ENCODE measurements at places on chromosomes 5 and 9. TPM values are rescaled to one million over a fixed set of nuclear protein-coding genes. Genes with fewer than 3 reads are reported as not detected.

The PAPPA gene
- total RNA-seq = 0.33 TPM

DNA sequence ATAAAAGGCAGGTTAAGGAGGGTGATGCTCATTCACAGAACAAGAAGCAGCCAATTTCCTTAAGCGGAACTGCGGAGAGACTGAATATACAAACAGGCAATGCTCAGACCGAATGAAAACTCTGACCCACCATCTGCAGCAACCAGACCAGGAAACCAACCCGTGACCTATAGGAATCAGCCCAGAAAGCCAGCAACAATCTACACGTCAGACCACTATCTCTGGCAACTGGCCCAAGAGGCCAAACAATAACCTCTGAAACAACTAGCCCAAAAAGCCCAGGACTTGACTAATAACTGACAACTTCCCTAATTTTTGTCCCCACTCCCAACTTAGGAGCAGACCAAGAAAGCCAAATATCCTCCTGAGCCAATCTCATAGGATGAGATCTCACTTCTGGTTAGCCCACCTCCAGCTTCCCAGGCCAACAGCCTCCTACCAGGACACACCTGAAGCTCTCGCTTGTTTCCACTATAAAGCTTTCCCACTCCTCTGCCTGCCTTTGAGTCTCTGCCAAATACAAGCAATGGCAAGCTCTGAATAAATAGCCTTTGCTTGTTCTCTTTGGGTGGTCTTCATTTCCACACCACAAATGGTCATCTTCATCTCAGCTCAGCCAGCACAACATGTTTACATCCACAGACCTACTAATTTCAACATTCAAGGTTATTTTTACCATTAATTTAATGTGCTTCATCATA lies 168.5 kb downstream of the HSD17B3 start:
- H3K4me1 ChIP-seq = peaks cover 3% of the 10 kb centered on the region
- H3K27me3 ChIP-seq = peaks cover 34% of the 10 kb centered on the region
- DNase-seq = no peak

- no peaks in the 10 kb centered on the region for H3K36me3 ChIP-seq
- no peak overlapping the region for H3K4me3 ChIP-seq
- no peaks in the 10 kb centered on the region for H3K27me3 ChIP-seq
- H3K27ac ChIP-seq = no peak overlapping the region
- H3K4me1 ChIP-seq = no peaks in the 10 kb centered on the region
Measured at GRCh38 chr5:160001457-160001856, 7.5 kb upstream of the TTC1 start.

- no peak for DNase-seq
- no peak overlapping the region for H3K4me3 ChIP-seq
- no peaks in the 10 kb centered on the region for H3K4me1 ChIP-seq
- no peaks in the 10 kb centered on the region for H3K36me3 ChIP-seq
- no peaks in the 10 kb centered on the region for H3K27me3 ChIP-seq
Measured at GRCh38 chr5:119746984-119747383, 117.6 kb downstream of the FAM170A start.

- H3K36me3 ChIP-seq = no peaks in the 10 kb centered on the region
- peak overlapping the region; percentile 56 for H3K27ac ChIP-seq
- H3K27me3 ChIP-seq = no peaks in the 10 kb centered on the region
- no peak overlapping the region for H3K4me3 ChIP-seq
- H3K4me1 ChIP-seq = peaks cover 8% of the 10 kb centered on the region
Measured at GRCh38 chr9:137313956-137314560, 12.0 kb upstream of the NRARP start.

- H3K27ac ChIP-seq = no peak overlapping the region
- no peak for DNase-seq
- no peaks in the 10 kb centered on the region for H3K4me1 ChIP-seq
Measured at GRCh38 chr9:23830929-23831730, 5.1 kb upstream of the ELAVL2 start.

The PCDHB9 gene
- 8.0 TPM for total RNA-seq

- H3K27me3 ChIP-seq = no peaks in the 10 kb centered on the region
- H3K27ac ChIP-seq = peak within 1 kb of the TSS; percentile 81
- DNase-seq = peak; percentile 38
- peak within 1 kb of the TSS; percentile 80 for H3K4me3 ChIP-seq
- H3K36me3 ChIP-seq = no peaks in the 10 kb centered on the region
- H3K4me1 ChIP-seq = peaks cover 65% of the 10 kb centered on the region
Measured at GRCh38 chr9:69173891-69174615, at the start of gene TJP2. TSS of gene TJP2 (plus strand) at chr9:69174277. CDS start at chr9:69174373, 96 bp downstream.

The PARP8 gene
- 26.7 TPM for total RNA-seq

The ABHD17B gene
- 38.3 TPM for total RNA-seq

- H3K4me1 ChIP-seq = no peaks in the 10 kb centered on the region
- H3K27me3 ChIP-seq = peaks cover 69% of the 10 kb centered on the region
- H3K27ac ChIP-seq = no peak overlapping the region
- DNase-seq = no peak
- H3K4me3 ChIP-seq = no peak overlapping the region
Measured at GRCh38 chr9:126790561-126790960, 14.3 kb upstream of the ZBTB43 start.

GRCh38 chr9:77834898-77835488 lies 186.9 kb upstream of the GNA14 start:
- peaks cover 2% of the 10 kb centered on the region for H3K36me3 ChIP-seq
- H3K4me3 ChIP-seq = no peak overlapping the region
- H3K4me1 ChIP-seq = peaks cover 7% of the 10 kb centered on the region
- DNase-seq = no peak
- no peaks in the 10 kb centered on the region for H3K27me3 ChIP-seq

The HEMGN gene
- not detected for total RNA-seq

DNA sequence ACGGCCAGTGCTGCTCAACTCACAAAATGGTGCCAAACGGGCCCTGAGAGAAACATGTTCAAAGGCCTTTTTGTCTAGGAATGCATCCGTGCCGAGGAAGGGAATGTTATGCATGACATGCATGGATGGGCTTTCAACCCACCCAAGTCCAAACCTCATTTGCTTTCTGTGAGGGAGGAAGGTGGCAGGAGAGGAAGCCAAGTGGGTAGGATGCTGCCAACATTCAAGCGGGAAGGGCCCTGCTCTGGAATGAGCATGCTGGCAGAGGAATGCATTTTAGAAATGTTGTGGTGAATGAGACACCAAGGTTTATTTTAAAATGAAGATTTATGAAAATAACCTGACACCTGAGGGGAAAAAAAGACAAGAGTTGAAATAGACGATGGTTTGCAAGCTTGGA lies 479.1 kb downstream of the CCDC171 start:
- no peak overlapping the region for H3K4me3 ChIP-seq
- peaks cover 3% of the 10 kb centered on the region for H3K4me1 ChIP-seq
- H3K36me3 ChIP-seq = no peaks in the 10 kb centered on the region
- H3K27me3 ChIP-seq = no peaks in the 10 kb centered on the region
- DNase-seq = no peak

Measured in progenitor cell of endocrine pancreas (in vitro differentiated cells).